Chondrocyte (in vitro differentiated cells): ENCODE measurements at places on chromosomes 3 and 15. TPM values are rescaled to one million over a fixed set of nuclear protein-coding genes. Genes with fewer than 3 reads are reported as not detected.

DNA sequence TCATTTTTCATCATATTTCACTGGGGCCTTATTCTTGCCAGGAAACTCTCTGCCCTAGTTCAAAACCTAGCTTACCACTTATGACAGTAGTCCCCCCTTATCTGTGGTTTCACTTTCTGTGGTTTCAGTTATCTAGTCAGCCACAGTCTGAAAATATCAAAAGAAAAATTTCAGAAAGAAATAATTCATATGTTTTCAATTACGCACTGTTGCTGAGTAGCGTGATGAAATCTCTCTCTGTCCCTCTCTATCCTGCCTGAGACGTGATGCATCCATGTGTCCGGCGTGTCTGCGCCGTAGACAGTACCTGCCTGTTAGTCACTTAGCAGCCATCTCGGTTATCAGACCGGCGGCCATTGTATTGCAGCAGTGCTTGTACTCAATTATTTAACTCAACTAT, 369.9 kb upstream of the MCTP2 start:
- H3K36me3 ChIP-seq: no peaks in the 10 kb centered on the region
- H3K4me1 ChIP-seq: no peaks in the 10 kb centered on the region
- H3K27ac ChIP-seq: no peak overlapping the region
- H3K4me3 ChIP-seq: no peak overlapping the region
- DNase-seq: no peak
- H3K27me3 ChIP-seq: peaks cover 4% of the 10 kb centered on the region

DNA sequence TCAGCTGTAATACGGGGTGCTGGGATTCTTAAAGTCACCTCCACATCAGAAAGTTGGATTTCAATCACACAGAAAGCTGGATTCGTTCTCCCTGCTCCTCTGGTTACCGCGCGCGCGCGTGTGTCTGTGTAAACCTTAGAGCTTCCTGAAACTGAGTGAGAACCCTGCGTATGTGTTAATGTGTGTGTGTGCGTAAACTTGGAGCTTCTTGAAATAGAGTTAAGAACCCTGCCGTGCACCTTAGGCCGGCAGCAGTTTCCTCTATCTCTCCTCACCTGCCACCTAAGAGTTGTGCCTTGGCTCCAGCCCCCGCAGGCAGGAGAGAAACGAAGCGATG, 531 bp downstream of the LZTFL1 start:
- H3K4me1 ChIP-seq: peaks cover 16% of the 10 kb centered on the region
- DNase-seq: no peak
- H3K36me3 ChIP-seq: peaks cover 3% of the 10 kb centered on the region
- H3K27me3 ChIP-seq: peaks cover 7% of the 10 kb centered on the region
- H3K27ac ChIP-seq: peak overlapping the region; percentile 97
- H3K4me3 ChIP-seq: peak overlapping the region; percentile 91

DNA sequence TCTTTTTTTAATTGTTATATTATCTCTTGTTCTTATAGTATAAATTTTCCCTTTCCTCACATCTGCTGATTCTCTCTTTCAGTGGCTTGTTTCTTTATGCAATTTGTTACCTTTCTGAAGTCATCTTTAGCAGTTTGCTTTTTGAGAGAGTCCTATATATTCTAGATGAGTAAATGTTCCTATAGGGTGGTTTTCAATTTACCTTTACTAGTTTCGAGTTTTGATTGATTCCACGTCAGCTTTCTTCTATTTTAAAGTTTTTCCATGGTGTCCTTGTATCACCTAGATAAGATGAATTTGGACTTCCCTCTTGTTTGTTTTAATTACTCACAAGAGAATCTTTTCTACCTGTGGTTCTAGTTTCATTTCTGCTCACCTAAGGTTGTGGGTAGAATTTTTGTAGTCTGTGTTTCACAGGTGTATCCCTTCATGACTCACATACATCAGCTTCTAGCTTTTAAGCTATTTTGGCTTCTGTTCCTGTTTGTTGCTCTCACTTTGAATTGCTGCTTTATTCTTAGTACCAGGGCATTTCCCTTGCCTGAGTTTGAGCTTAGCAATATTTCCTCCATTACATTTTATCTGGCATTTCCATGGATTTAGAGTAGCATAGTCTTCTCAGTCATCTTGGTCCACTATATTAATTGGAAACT, 6.4 kb downstream of the TEX9 start:
- H3K4me1 ChIP-seq: no peaks in the 10 kb centered on the region
- no peak overlapping the region for H3K27ac ChIP-seq
- no peaks in the 10 kb centered on the region for H3K27me3 ChIP-seq
- H3K36me3 ChIP-seq: no peaks in the 10 kb centered on the region
- H3K4me3 ChIP-seq: no peak overlapping the region

DNA sequence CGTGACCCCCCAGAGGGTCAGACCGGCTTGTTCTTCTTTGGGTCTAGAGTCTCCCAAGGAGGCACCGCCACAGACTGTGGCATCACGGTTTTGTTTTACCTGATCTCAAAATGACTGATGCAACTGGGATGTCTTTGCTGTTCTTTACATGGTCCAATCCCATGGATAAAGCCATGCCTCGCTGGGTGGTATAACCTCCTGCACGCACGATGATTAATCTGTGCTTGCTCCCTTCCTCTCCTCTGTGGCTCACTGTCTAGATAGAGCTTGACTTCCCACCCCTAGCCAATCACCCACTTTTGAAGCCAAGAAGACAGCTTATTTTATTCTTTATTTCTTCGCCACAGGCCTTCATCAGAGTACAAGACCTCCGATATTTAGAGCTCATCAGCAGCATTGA, 36.6 kb upstream of the RHO start:
- no peak for DNase-seq
- peaks cover 33% of the 10 kb centered on the region for H3K4me1 ChIP-seq
- peaks cover 8% of the 10 kb centered on the region for H3K36me3 ChIP-seq

DNA sequence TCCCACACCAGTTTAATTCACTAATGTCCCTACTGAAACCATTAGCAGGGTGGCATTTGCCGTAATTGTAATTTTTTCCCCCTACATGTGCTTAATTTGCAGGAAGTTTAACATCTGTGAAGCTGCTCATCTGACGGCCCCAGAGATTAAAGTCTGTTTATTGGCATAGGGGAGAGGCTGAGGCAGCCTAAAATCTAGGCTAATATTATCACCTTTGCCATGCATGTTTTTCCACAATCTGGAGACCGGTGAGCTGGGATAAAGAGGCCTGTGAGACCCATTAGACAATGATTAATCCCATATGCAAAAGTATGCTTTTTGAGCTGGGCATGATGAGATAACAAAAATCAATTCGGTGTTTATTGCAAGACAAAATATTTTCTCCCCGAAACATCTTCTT, 561.2 kb upstream of the ALCAM start:
- no peaks in the 10 kb centered on the region for H3K36me3 ChIP-seq
- no peaks in the 10 kb centered on the region for H3K4me1 ChIP-seq

- DNase-seq: no peak
- no peaks in the 10 kb centered on the region for H3K27me3 ChIP-seq
- H3K4me3 ChIP-seq: no peak overlapping the region
- H3K27ac ChIP-seq: peak overlapping the region; percentile 64
Observed at GRCh38 chr3:150439657-150440056, 31.6 kb downstream of the TSC22D2 start.

GRCh38 chr15:48086576-48086975, 34.2 kb upstream of the SLC24A5 start:
- H3K27me3 ChIP-seq: peaks cover 30% of the 10 kb centered on the region
- H3K36me3 ChIP-seq: no peaks in the 10 kb centered on the region
- no peak overlapping the region for H3K27ac ChIP-seq
- H3K4me3 ChIP-seq: no peak overlapping the region
- no peak for DNase-seq
- peaks cover 9% of the 10 kb centered on the region for H3K4me1 ChIP-seq

- peaks cover 66% of the 10 kb centered on the region for H3K36me3 ChIP-seq
- H3K4me1 ChIP-seq: no peaks in the 10 kb centered on the region
- H3K4me3 ChIP-seq: no peak overlapping the region
- no peak overlapping the region for H3K27ac ChIP-seq
- no peak for DNase-seq
- no peaks in the 10 kb centered on the region for H3K27me3 ChIP-seq
Observed at GRCh38 chr15:90489944-90490343, 39.8 kb upstream of the CRTC3 start.

- H3K27ac ChIP-seq: no peak overlapping the region
- no peak for DNase-seq
- peaks cover 2% of the 10 kb centered on the region for H3K36me3 ChIP-seq
- H3K4me3 ChIP-seq: no peak overlapping the region
Observed at GRCh38 chr15:82774496-82774895, 31.4 kb downstream of the FSD2 start.

Gene GOLGA8S
- 0.32 to 0.94 TPM (median 0.46 TPM) in 3 replicates for total RNA-seq

Gene ZNF280D
- 12.5 to 16.8 TPM (median 15.1 TPM) in 3 replicates for total RNA-seq

Gene TEX9
- 2.4 to 4.6 TPM (median 3.3 TPM) in 3 replicates for total RNA-seq

Gene C3orf70
- 10.2 to 27.7 TPM (median 25.6 TPM) in 3 replicates for total RNA-seq

Gene AMT
- 4.8 to 6.1 TPM (median 6.0 TPM) in 3 replicates for total RNA-seq
